ENCODE measurements at places on chromosomes 13 and 19. TPM values are rescaled to one million over a fixed set of nuclear protein-coding genes. Genes with fewer than 3 reads are reported as not detected.

- no peak for DNase-seq
These were observed 90.5 kb upstream of the ABCC4 start for GRCh38 chr13:95391785-95392184.

GRCh38 chr13:98285852-98286594 lies 109.0 kb upstream of the RNF113B start:
- DNase-seq: no peak

DNA sequence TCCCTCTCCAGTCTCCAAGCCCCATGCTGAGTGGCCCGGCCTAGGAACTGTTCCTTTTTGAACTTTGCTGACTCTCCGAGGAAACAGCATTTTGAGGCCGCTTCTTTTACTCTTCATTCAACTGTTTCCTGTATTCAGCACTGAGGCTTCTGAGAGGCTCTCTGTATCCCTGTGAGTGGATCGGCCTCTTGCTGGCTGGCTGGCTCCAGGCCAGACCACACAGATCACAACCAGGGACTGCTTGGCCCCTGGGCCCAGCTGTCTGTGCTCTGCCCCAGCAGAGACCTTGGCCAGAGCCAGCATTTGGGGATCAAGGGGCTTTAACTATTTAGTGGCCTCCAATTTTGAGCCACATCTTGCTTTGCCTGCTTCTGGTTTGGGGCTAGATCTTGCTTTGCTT lies 75.6 kb upstream of the KL start:
- no peak for DNase-seq

DNA sequence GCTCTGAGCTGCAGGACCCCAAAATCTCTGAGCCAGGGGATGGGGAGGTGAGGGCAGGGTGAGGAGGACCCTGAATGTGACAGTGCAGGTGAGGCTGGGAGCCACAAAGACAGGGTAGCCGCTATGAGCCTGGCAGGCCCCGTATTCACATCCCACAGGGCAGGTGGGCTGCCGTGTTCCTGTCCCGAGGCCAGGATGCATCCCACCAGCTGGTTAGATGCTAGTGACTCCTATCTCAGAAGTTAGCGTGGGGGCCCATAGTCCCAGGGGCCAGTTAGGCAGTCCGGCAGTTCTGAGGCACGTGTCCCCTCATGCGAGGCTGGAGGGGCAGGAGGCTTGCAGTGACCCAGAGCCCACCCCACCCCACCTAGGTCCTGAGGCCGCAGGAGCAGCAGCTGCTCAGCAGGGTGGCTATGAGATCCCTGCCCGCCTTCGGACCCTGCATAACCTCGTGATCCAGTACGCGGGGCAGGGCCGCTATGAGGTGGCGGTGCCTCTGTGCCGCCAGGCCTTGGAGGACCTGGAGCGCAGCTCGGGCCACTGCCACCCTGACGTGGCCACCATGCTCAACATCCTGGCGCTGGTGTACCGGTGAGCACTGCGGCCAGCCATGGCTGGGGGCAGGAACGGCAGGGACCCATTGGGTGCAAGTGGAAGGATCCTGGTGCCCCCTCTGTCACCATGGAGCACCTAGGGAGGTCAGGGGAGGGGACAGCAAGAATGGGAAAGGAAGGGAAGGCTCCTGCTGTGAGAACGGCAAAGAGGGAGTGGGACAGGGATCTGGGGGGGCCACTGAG lies 7.2 kb downstream of the KLC3 start:
- DNase-seq: no peak

DNA sequence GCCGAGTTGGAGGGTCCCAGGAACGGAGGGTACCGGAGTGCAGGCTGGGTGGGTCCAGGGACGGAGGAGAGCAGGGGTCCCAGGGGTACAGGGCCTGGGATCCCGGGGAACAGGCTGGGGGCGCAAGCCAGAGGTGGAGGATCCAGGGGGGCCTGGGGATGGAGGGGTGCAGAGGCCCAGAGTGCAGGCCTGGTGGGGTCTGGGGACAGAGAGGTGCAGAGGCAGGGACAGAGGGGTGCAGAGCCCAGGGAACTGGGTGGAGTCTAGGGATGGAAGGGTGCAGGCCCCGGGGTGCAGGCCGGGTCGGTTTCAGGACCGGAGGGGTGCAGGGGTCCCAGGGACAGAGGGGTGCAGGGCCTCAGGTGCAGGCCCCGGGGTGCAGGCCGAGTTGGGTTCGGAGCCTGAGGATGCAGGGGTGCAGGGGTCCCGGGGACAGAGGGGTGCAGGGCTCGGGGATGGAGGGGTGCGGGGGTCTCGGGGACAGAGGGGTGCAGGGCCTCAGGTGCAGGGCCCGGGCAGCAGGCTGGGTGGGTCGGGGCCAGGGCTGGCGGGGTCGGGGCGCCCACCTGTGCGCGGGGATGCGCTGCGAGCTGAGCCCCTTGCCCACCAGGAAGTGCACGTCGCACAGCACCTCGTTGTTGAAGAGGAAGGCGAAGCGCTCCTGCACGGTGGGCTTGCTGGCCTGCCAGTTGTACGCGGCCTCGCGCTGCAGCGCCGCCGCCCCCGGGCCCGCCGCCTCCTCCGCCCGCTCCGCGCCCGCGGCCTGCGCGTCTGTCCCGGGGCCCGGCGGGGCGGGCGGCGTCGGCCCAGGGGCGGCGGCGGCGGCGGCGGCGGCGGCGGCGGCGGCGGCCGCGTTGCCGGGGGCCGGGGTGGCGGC lies 545 bp downstream of the BTBD2 start:
- DNase-seq: peak; percentile 19

DNA sequence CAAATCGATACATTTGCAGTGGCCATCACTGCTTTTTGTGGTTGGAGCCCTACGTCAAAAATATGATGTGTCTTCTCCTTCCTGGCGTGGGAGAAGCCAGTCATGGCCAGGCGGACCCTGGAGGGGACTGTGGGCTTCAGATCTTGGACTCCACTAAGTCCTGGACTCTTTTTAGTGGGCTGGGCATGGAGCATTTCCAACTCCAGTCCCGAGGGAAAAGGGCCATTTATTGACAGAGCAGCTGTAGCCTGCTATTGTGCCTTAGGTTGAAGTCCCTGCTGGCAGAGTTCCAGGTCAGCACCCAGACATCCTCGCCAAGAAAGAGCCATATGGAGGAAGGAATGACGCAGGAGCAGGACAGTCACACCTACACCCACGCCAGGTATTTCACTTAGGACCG lies 179.2 kb upstream of the ZNF507 start:
- no peak for DNase-seq

DNA sequence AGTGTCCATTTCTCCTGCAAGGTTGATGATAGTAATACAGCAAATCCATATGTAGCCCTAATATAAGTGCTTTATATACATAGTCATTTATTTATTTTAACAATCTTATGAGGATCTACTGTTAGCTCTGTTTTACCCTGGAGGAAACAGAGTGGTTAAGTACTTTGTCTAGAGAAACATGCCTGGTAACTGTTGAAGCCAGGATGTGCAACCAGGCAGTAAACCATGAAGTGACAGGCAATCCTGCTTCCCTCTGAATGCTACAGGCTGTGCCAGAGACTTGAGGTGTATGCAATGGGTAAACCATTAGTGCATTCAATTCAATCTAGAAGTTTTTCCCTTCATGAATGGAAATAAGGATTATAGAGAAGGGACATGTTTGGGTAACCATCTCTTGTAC lies 911.0 kb downstream of the PCDH17 start:
- DNase-seq: no peak

DNA sequence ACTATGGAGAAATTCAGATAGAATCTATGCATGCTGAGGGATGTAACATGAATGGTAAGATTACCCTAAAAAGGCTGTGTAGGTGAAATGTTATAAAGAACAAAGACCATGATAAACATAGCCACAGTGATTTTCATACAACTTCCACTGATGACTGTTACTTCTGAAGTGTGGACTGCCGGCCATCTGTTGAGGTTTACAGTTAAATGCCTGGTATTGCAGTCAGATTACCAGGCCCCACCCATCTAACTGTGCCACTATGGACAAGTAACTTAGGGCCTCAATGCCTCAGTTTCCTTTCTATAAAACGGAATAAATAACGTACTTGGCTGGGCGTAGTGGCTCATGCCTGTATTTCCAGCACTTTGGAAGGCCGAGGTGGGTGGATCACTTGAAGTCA lies 395.6 kb downstream of the KLF12 start:
- no peak for DNase-seq

- DNase-seq: no peak
These were observed 348.3 kb downstream of the UQCRFS1 start for GRCh38 chr19:28864577-28865042.

GRCh38 chr19:34431681-34432402 lies 3.7 kb downstream of the UBA2 start:
- DNase-seq: no peak

DNA sequence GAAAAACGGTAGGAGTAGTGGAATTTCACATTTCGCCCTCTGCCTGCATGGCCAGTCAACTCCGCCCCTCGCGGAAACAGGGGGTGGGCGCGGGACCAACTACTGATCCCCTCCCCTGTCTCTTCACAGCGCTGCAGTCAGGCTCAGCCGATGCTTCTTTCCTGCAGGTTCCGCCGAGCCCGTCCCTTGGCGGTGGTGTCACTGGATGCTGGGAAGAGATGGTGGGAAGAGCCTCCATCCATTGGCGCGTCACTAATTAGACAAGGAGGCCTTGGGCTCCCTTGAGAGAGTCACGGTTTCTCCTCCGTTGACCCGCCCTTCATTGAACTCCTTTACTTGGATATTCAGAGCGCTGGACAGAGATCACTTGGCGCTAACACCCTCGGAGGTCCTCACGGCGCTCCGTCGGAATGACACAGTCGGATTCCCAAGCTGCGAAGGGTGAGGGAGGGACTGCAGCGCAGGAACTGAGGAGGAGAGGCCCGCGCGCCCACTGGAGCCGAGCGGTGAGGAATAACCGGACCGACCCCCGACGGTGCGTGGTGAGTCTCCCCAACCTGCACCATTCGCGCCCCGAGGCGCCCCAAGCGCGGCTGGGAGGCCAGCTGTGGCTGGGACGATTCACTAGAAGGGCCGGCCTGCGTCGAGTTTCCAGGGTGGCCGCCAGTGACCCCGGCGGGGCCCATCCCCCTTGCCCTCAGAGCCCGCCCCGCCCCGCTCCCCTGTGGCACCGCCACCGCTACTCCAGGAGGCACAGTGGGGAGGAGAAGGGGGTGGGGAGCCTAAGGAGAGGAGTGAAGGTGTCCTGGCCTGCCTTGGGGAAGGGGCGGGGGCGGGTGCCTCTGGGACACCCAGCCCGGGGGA lies 11.2 kb upstream of the CEACAM21 start:
- DNase-seq: no peak

DNA sequence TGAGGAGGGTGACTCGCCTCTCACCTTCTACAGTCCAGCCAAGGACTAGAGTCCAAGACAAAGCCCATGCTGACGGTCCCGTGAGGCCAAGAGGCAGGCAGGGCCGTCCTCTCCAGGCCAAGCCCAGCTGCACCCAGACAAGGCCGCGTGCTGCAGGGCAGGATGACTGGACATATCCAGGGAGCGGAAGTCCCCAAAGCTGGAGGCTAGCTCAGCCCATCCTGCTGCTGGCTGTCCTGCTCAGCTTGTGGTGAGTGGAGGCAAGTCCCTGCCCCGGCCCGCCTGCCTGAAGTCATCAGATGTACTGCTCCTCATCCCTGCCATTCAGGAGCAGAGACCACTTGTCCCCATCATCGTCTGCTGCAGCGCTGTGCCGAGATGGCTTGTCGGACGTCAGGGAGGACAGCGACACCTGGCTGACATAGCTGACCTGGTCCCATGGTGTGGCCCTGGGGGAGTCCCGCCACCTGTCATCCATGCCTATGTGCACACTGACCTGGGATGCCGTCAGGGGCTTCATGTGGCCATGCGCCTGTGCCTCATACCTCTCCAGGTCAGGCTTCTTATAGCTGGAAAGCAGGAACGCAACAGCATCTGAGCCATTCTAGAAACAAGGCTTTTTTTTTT lies 72.8 kb downstream of the CCDC70 start:
- DNase-seq: no peak

GRCh38 chr13:75021151-75021550 lies 460.8 kb downstream of the TBC1D4 start:
- DNase-seq: no peak

- no peak for DNase-seq
These were observed 314.7 kb upstream of the DACH1 start for GRCh38 chr13:72181661-72182060.

DNA sequence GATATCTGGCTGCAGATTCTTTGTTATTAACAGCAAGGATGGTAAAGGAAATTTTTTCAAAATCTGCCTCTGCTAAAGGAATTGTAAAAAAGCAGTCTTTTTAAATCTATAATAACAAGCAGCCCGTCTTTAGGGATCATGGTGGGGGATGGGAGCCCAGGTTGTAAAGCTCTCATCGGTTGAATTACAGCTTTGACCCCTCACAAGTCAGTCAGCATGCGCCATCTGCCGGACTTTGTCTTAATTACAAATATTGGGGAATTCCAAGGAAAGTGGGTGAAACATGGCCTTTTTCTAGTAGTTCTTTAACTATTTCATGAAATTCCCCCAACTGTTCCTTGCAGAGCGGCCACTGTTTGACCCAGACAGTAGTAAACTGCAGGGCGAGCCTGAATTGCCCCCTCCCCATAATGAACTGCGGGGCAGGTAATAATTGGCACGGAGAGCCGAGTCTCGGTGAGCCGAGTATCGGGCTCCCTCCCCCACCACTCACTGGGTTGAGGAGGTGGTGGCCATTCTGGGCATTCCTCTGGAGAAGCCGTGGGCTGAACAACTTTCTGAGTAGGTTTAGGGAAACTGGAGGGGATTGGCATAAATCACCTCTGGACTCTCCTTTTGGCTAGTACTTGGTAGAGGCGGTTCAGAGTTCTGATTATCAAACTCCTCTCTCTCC lies 11.6 kb downstream of the ZNF578 start:
- no peak for DNase-seq

DNA sequence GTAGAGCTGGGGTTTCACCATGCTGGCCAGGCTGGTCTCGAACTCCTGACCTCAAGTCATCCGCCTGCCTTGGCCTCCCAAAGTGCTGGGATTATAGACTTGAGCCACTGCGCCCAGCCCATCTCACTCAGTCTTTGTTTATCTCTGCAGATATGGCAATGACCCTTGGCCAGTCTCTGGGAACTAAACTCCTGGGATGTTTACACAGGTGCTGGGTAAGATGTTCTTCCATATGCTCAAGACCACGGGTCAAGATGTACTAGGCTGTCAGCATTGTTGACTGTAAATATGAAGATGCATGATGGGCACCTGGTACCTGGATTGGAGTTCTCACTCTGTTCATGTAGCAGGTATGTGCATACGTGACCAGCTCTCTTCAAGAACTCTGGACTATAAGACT lies 35.8 kb downstream of the ZNF473 start:
- no peak for DNase-seq

The C5AR2 gene
- 1.4 TPM for total RNA-seq

The HCST gene
- total RNA-seq: 73.7 TPM

The SGCG gene
- total RNA-seq: not detected

The MUC16 gene
- not detected for total RNA-seq

The SULT2A1 gene
- not detected for total RNA-seq

The SYNE4 gene
- total RNA-seq: 2.0 TPM

The TMEM221 gene
- not detected for total RNA-seq

The TMEM38A gene
- total RNA-seq: 0.27 TPM

The CEACAM4 gene
- total RNA-seq: 0.92 TPM

The LILRB5 gene
- not detected for total RNA-seq

The IGFL1 gene
- total RNA-seq: not detected

The GPR18 gene
- total RNA-seq: 10.1 TPM
